Thyroid gland (tissue), 4 donors: ENCODE measurements at places on chromosomes 1 and 21. TPM values are rescaled to one million over a fixed set of nuclear protein-coding genes. Genes with fewer than 3 reads are reported as not detected.

NTMT2 gene
- not detected for total RNA-seq

DNA sequence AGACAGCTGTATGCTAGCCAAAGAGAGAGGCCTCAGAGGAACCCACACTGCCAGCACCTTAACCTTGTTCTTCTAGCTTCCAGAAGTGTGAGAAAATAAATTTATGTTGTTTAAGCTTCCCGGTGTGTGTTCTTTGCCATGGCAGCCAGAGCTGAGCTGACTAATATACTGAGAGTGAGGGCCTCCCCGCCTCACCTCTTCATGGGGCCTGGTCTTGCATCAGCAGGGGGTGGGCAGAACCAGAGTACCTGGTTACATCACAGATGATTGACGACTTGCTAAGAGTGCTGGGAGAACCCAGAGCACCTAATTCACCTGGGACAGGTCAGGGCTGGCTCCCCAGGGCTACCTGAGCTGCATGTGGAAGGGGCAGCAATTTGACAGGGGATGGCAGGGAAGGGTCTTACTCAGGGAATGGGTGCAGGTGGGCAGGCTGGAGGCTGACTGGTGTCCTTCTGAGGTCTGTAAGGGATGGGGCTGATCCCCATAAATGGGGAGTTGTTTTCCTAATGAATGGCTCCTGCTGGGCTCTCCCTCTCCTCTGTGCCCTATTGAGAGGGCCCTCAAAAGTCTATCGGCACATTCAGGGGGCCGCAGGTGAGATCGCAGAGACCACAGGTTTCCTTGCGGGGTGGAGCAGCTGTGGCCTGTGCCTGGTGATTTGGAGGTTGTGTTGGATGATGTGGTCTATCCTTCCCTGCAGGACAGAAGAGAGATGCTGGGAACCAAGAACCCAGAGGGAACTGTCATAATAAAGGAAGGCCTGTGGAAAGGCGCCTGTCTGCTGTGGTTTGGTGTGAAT is 60.6 kb upstream of the ETV3 start:
- DNase-seq: no peak

DNA sequence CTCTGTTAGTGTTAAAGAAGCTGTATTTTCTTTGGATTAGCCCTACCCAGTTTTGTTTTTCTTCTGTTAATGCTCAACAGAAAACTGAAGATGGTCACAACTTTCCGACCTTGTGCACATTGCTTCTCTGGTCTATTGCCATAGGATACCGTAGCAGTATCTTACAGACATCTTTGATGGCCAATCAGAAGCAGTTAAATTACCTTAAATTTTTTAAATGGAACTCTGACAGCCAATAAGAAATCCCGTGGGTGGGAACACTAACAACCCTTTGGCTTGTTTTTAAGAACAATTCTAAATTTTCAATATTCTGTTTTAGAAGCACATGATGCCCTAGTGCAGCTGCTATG is 17.2 kb downstream of the NFYC start:
- no peak for DNase-seq

DNA sequence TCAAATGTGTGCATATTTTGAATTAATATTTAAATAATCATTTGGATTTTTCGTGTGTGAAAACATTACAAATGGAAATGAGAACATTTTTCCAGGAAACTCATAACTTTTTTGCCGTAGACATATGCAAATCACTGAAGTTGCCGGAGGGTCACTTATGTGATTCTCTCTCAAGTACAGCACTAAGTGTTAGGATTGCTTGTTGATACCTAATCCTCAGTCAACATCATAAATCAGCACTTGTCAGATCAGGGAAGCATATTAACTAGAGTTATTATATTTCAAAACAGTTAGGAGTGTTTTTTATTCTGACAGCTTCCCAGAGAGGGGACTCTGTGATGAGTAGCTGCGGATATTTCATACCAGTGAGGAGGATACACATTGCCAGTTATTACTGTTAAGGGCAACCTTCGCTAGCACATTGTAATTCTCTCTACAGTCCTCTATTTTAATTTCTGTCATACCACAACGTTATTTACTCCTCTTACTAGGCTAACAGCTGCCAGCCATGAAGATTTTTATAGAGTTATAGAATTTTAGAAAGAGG is 41.5 kb downstream of the NCAM2 start:
- no peak for DNase-seq

DNA sequence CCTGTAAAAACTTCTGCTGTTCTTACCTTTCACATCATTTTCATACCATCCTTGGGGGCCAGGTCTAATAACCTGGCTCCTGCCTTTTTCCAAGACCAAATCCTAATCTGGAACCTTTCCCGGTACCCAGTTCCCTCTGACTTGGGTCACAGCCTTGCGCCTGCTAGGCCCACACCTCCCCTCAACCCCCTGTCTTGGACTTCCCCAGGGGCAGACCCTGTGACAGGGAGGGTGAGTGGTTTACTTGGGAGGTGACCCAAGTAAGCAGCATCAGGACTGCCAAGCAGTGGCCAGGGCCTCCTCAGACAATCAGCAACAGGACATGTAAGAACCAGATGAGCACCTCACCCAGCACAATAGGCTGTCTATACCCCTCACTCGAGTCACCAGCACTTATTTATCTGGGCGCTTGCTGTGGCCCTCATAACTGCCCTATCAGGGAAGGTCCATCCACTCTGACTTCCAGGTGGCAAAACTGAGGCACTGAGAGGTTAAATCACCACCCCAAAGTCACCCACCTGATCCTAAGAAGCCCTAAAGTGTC is 124.7 kb downstream of the MATN1 start:
- DNase-seq: no peak

DNA sequence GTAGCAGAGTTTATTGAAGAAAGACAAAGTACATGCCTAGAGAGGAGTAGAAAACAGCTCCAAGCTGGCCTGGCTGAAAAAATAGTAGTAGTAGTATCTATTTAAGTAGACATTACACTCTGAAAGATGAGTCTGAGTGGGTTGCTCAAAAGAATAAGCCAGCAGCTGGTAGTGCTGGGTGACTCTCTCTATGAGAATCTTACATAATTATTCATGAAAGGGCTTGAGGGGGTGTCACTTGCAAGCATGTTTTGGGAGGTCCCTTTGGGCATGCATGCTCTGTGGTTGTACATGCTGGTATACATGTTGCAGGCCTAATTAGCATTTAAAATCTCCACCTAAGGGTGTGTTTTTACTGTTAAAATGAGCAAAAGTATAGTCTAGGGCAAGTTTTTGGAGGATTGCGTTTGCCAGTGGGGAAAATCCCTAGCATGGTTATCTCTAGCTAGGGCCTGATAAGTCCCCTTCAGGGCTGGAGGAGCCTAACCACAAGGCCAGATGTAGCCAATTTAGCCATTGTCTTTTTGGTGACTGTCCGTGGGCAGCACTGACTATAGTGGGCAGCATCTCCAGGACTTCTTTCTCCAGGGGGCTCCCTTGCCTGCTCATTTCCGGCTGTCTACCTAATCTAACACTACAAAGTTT is 11.0 kb upstream of the FCGR2A start:
- DNase-seq: no peak

DNA sequence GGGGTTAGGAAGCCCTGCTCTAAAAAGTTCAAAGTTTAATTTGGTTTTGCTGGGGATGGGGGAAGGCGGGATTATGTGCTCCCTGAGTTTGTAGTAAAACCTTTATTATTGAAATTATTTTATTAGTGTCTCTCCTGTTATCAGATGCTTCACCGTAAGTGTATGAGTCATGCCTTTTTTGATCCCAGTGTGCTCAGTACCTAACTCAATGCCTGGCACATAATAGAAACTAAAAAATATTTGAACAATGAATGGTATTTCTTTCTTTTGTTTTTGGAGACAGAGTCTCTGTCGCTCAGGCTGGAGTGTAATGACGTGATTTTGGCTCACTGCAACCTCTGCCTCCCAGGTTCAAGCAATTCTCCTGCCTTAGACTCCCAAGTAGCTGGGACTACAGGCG is 6.4 kb downstream of the SNRPE start:
- no peak for DNase-seq

- DNase-seq: no peak
Measured at GRCh38 chr1:30461640-30462039, 261.7 kb downstream of the MATN1 start.

- no peak for DNase-seq
Measured at GRCh38 chr1:231629132-231629531, 2.5 kb downstream of the DISC1 start.

- DNase-seq: peak; percentile 72
Measured at GRCh38 chr1:151511636-151512215, 539 bp downstream of the CGN start.
